ENCODE measurements at places on chromosomes 3 and 15.

DNA sequence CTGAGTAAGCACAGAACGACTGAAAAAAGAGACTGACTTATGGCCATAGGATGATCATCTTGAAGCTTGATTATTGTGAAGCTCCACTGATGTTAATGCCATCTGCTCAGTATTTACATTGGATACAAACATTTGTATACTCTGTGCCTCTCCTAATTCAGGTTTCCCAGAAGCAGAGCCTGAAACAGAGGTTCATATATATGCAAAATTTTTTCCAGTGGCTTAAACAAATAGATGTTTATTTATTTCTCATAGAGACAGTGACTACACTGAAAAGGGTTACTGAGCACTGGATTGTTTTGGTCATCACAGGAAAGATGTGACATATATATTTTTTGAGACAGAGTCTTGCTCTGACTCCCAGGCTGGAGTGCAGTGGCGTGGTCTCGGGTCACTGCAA lies 36.3 kb downstream of the SCN11A start:
- no peak for DNase-seq

- no peak for DNase-seq
Observed at GRCh38 chr15:71414853-71415252, 299.6 kb downstream of the THSD4 start.

DNA sequence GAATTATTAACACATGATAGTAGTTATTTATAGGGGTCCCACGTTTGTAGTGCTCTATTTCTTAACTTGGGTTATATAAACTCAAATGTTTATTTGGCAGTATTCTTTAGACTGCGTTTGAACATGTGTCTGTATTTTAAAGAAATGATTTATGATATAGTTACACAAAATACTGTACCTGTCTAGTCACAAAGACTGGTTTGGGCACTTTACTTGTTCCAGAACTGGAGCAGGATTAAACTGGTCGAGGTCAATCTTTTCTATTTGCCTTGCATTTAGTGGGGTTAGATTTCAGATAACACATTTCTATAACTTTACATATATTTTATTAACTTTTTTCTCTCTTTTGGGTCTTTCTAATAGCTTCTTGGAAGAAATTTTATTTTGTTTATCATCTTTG lies 39.5 kb downstream of the HACD3 start:
- no peak for DNase-seq

DNA sequence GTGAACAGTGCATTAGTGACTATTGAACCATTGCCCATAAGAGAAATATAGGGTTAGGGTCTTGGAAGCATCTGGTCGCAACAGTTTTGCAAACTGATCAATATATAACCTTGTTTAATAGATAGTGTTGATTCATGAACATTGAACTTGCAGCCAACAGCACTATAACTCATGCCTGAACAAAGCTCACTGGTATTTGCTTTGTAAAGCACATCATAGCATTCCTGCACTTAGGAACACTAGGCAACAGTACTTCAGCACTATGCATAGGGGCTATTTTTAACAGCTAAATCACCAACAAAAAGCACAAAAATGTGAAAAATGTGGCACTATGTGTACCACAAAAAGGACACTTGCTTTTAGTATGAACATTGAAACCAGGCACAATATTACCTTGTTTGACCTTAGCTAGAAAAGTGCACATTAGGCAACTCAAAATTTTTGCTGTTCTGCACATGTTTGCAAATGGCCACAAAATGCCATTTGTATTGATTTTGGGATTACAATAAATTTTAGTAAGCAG lies 68.0 kb downstream of the OXNAD1 start:
- no peak for DNase-seq

DNA sequence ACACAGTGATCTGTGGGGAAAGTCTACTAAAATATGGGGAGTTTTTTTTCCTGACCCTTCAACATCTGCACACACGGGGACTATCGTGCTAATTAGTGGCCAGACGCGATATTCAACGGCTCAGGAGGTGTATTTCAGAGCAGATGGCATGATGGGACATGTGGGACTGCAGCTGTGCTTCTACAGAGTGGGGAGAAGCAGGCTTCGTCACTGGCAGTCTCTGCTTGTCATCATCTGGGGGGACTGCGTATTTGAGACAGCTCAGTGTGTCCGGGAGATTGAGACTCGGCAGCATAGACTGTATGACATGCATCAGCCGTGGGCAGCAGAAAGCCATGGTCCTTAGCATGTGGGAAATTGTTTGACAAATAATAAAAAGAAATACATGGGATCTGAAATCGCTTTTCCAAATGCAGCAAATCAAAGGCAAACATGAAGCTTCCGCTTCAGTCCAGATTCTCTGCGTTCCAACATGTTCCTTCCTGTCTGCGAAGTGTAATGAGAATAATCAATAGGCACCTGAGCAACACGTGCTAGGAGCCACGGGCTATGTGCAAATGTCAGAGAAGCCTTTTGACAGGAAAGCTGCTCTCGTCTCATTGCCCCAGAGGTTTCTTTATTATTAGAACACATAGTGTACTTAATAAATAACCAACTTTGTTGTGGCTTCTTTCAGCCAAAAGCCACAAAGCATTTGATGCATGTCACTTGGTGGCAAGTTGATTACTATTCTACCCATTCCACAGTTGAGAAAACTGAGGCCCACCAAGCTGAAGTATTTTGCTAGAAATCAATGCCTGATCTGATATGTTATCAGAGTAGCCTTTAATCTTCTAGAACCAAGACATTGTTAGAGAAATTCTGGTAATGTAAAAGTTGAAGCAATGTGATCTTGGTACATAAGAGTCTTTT lies 276.3 kb downstream of the RYR3 start:
- no peak for DNase-seq

All from activated CD4-positive, alpha-beta T cell treated with anti-CD3 and anti-CD28 coated beads for 4 hours (primary cell).